ENCODE measurements at places on chromosomes 1 and 21.

GRCh38 chr21:46226920-46227599 lies 1.5 kb downstream of the LSS start:
- no peak for DNase-seq

GRCh38 chr1:156496211-156496761 lies 4.3 kb downstream of the MEF2D start:
- DNase-seq = no peak

- no peak for DNase-seq
Observed at GRCh38 chr1:107139833-107140702, 771 bp upstream of the NTNG1 start.

DNA sequence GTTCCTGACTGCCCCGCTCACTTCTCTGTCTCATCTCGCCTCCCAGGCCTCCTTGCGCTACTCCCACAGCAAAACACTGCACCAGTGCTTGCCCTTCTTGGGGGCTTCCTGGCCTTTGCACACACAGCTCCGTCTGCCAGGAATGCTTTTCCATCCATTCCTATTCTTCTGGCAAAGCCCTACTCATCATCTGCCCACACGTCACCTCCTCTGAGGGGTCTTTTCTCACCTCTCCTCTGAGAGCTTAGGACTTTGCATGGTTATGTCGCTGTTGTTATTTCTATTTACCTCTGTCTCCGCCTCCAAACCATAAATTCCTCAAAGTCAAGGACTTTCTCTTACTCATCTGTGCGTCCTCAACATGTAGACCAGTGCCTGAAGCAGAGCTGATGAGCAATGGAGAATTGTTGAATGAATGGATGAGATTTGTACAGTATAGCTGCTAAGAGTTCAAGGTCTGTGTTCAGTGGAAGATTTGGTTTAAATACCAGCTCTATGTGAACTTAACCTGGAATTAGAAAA lies 26.4 kb upstream of the BTG2 start:
- no peak for DNase-seq

DNA sequence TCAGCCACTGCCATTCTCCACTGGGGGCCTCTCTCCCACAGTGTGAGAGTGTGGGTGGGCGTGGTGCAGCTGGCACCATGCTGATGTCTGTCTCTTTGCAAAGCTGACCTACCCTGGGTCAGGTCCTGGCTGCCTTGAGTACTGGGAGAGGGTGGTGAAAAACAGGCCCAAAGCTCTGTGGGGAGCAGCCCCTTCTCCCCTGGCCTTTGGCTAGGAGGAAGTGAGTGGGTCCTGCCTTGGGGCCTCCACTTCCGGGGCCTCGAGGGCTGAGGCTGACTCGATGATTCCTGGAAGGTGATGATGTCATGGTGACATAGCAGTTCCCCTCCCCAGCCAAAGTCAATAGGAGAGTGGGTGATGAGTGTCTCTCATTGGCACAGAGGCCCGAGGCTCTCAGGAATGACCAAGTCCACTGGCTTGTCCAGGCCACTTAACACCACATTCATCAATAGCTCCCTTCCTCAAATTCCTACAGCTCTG lies 53.0 kb downstream of the IER5 start:
- DNase-seq = no peak

GRCh38 chr1:181898773-181899172 lies 162.7 kb downstream of the ZNF648 start:
- no peak for DNase-seq

DNA sequence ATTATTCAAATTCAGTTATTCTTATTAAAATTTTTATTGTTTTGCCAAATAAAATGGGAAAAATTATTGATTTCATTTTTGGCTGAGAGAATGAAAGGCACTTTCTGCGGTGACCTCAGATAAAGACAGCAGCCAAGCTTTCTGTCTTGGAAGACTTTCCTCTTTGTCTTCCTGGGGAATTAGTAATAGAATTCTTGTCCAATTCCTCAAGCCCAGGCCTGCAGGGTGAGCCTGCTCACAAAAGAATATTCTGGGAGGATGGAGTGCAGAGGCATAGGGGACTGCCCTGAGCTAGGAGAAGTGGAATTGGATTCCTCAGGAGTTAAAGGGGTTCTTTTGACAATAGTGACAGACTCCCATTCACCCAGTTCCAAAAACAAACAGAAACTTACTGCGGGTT lies 614.5 kb upstream of the ADGRL2 start:
- DNase-seq = no peak

- no peak for DNase-seq
Observed at GRCh38 chr1:215590779-215591491, 23.8 kb downstream of the KCTD3 start.

DNA sequence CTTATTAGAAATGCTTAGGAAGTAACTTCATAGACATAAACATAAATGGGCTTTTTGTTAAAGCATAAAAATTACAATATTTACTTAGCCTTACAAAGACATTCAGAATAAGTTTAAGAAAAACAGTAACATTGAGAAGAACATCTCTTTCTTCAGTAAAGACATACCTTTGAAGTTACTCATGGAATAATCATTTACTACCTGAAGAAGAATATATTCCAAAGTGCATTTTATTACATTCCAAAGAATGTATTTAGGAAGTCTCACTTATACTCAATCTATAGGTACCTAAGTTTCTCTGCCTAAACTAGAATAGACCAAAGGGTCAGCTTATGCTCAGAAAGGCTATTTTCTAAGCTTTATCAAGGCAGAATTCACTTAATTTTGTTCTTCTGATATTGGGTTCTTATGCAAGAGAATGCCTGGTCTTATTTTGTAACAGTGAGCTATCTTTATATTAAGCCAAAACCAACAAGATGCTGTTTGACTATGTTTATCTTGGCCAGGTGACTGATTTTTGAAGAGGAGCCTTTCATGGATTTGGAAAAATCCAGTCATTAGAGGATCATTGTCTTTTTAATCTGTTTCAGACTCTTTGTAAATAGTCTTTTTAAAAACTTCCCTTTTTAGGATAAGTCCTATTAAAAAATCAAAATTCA lies 110.1 kb downstream of the OLFML2B start:
- DNase-seq = no peak

DNA sequence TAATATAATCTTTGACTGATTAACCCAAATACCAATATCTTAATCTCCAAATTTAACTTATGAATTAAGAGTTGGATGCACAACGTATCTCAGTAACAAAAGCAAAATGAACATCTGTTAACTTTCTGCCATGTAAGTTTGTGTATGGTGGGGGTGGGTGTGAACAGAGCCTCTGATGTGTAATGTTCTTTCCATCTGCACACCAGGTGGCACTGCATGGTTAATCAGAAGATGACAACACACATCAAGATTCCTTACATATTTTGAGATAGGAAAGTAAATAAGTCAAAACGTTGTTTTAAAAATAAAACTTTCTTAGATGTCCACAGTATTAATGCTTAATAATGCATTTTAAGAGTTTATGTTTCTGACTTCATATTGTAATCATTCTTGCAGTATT lies 251.9 kb downstream of the DPYD start:
- DNase-seq = no peak

DNA sequence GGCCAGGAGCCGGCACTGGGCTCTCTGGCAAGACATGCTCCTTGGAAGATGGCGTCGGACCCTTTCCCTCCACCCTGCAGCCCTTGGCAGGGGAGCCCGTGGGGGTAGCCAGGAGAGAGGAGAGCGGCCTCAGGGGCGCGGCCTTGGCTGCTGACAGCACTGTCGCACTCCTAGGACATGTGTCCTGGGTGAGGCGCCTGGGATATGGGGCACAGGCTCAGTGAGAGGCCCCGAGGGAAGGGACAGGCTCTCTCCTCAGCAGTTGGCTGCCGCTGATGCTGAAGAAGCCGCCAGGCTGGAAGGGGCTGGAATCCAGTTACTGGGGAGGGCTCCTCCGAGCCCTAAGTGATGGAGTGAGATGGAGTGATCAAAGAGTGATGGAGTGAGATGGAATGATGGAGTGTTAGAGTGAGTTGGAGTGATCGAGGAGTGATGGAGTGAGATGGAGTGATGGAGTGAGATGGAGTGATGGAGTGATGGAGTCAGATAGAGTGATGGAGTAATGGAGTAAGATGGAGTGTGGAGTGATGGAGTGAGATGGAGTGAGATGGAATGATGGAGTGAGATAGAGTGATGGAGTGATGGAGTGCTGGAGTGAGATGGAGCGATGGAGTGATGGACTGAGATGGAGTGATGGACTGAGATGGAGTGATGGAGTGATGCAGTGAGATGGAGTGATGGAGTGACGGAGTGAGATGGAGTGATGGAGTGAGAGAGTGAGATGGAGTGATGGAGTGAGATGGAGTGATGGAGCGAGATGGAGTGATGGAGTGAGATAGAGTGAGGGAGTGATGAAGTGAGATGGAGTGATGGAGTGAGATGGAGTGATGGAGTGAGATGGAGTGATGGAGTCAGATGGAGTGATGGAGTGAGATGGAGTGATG lies 27.6 kb upstream of the PKP1 start:
- DNase-seq = no peak

DNA sequence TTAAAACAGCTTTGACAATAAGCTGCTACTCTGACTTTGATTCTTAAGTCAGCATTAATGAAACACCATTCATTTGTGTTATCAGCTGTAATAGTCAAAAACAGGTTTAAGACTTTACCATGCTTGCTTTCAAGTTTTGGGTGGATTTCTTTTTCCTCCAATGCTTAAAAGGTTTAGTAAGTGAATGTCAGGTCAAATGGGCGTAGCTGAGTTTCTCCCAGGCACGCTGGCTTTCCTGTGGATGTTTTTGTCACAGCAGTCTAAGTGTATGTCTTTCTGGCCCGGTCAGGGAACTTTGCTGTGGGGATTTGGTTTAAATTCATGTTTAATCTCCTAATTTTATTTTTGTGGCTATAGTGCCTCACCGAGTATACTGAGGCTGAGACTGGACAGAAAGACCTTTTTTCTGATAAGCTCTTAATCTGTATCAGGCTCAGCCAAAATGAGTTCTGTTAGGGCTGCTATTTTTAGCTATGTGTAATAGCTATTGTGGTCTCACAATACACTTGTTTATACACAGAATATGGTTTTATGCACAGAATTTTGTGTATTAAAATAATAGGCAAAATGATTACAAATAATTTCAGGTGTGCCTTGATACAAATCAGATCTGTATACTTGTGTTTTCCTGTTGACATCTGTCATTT lies 292.8 kb downstream of the DISC1 start:
- DNase-seq = no peak

GRCh38 chr1:245999697-246000637 lies 507.1 kb downstream of the SMYD3 start:
- no peak for DNase-seq

DNA sequence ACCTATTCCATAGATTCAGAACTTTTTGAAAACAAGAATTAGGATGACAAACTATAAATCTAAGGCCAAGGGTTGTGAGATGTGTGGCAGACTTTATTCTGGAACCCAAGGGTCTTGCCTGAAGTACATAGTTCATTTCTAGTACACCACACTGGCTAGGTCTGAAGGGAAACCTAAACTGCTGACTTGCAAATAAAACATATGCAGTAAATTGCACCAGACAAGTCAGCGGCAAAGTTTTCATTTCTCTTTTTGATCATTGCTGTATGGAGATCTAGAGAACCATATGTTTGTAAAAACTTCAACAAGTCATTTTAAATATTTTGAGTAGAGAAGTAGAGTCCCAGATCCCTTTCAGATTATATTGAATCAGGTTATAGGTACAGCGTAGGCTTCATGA lies 43.9 kb downstream of the TNFSF4 start:
- DNase-seq = no peak

DNA sequence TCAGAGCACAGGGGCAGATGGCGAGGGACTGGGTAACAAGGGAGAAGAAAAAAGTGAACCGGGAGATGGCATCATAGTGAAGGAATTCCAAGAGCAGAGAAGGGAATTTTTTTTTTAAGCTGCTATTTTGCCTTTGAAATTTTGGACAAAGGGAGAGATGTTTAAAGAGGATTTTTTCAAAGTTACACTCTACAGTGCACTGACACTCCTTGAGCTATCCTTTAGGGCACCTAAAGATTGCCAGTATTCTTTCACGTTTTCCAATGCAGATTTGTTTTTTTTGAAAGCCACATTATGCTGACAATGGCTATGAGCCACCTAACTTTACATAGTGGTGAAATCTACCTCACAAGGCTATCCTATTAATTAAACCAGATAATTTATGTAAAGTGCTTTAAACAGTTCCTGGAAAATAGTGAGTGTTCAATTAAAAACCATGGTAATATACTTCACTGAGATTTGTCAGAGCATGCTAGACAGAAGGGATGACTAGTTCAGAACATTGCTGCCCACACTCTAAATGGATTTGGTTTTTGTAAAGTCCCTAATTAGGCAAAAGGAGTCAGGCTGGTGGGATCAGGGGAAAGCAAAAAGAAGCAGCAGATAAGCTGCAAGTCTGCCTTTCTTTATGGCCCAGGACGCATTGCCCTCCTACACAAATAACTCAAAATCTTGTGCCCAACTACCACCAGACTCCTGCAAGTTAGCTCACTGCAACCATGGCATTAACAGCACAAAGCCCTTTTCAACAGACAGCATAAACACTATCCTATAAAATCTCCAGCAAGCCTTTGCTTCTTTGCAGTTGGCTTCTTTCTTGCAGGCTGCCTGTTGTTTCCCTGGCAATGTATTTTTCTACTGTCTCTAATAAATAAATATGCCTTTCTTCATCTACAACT lies 53.9 kb downstream of the PRDX6 start:
- no peak for DNase-seq

DNA sequence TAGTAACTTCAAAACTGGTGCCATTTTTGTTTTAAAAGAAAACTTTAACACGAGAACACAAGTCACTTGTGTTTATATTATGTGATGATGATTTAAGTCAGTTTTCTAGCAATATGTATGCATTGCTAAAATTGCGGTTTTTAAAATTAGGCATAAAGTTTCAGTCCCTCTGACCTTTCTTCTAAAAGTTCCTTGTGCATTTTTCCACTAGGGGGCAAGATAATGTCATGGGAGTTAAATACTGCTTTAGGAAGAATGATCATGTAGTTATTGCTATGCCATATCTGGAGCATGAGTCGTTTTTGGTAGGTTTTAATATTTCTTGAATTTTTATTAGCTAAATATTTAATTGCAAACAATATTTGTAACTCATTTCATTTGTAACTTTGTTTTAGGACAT lies 10.7 kb downstream of the CDC7 start:
- DNase-seq = peak; percentile 2

DNA sequence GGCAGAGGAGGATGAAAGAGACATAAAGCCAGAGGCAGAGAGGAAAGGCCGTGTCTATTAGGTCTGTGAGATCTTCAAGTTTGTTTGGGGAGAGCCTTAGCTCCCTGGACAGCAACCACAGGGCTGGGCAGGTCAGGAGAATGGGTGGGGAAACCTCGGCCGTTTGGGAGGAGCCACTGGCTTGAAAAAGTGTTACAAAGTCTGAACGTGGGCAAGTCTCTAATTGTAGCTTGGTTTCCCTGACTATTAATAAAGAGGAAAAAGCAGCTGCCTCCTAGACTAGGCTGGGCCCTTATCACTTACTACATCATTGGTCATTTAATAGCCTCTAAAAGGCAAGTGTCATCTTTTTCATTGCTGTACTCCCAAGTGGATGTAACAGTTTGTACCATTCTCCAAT lies at the start of gene CCDC17:
TSS of gene CCDC17 (minus strand) at position 83 of the 400 bp plus-strand sequence. CDS start 145 bp downstream, outside the sequence.
- DNase-seq = no peak

Data from NCI-H1048 (cell line).